ENCODE measurements at places on chromosomes 1 and 21. TPM values are rescaled to one million over a fixed set of nuclear protein-coding genes. Genes with fewer than 3 reads are reported as not detected.

Gene UBXN10
- 0.36 TPM for total RNA-seq

Gene LCE6A
- total RNA-seq = not detected

Gene TFAP2E
- 1.5 TPM for total RNA-seq

Gene CRYBG2
- total RNA-seq = under 0.01 TPM

Gene LENEP
- 1.7 TPM for total RNA-seq

Gene CFAP74
- not detected for total RNA-seq

Gene ALX3
- total RNA-seq = not detected

Gene CBS
- 23.6 TPM for total RNA-seq

Gene DDOST
- total RNA-seq = 257 TPM

Gene TMEM125
- total RNA-seq = not detected

Gene ZZZ3
- total RNA-seq = 107 TPM

Gene OPTC
- total RNA-seq = not detected

Gene AHCTF1
- 29.6 TPM for total RNA-seq

Gene ZNF683
- not detected for total RNA-seq

Gene ATP1A2
- total RNA-seq = not detected

Gene GCSAML
- not detected for total RNA-seq

Gene ADORA1
- 0.73 TPM for total RNA-seq

Gene CACHD1
- total RNA-seq = 10.0 TPM

Gene CFHR2
- total RNA-seq = not detected

Gene FCN3
- total RNA-seq = not detected

Gene FTCD
- total RNA-seq = not detected

Gene CHIT1
- not detected for total RNA-seq

Gene CNKSR1
- total RNA-seq = not detected

Gene CFAP45
- total RNA-seq = 0.67 TPM

Gene RNU1-3
- total RNA-seq = under 0.01 TPM

Gene PAQR7
- total RNA-seq = 5.9 TPM

Gene OR2T2
- not detected for total RNA-seq

Gene F3
- 5.1 TPM for total RNA-seq

Gene TNFRSF14
- 233 TPM for total RNA-seq

Gene GSTM5
- total RNA-seq = 0.33 TPM

Gene CTSS
- 8.2 TPM for total RNA-seq

Gene IGSF9
- under 0.01 TPM for total RNA-seq

Gene KRTAP7-1
- total RNA-seq = not detected

Gene ERRFI1
- total RNA-seq = 5.1 TPM

Gene ANGPTL3
- not detected for total RNA-seq

Gene VHLL
- total RNA-seq = not detected

Gene PADI1
- total RNA-seq = under 0.01 TPM

Gene TIE1
- not detected for total RNA-seq

Gene TMPRSS2
- 0.46 TPM for total RNA-seq

Gene C1orf210
- not detected for total RNA-seq

Gene SEC16B
- 0.69 TPM for total RNA-seq

Gene RPTN
- total RNA-seq = not detected

Gene TMEM234
- 18.2 TPM for total RNA-seq

Gene LAPTM5
- not detected for total RNA-seq

Gene SLC37A1
- 10.9 TPM for total RNA-seq

Gene RIPPLY3
- total RNA-seq = not detected

Gene S100A14
- total RNA-seq = not detected

Gene DCDC2B
- total RNA-seq = not detected

Gene SLAMF8
- total RNA-seq = under 0.01 TPM

Gene USP25
- total RNA-seq = 29.5 TPM

Gene SELP
- total RNA-seq = not detected

Gene CAPN9
- not detected for total RNA-seq

Gene KCNJ15
- total RNA-seq = not detected

Gene VPS45
- total RNA-seq = 41.0 TPM

Measured in melanocyte of skin (primary cell).